Naive thymus-derived CD4-positive, alpha-beta T cell (primary cell): ENCODE measurements at places on chromosomes 7 and 10.
A peak's percentile ranks its signal among the peaks of the same experiment; 100 is the strongest.

- H3K36me3 ChIP-seq = peaks cover 32% of the 10 kb centered on the region
- no peak overlapping the region for H3K4me3 ChIP-seq
- no peak for DNase-seq
- H3K4me1 ChIP-seq = no peaks in the 10 kb centered on the region
Measured at GRCh38 chr7:66950311-66950710, 29.3 kb downstream of the TMEM248 start.

- no peak overlapping the region for H3K4me3 ChIP-seq
- peaks cover 39% of the 10 kb centered on the region for H3K4me1 ChIP-seq
- DNase-seq = no peak
- no peak overlapping the region for H3K27ac ChIP-seq
- H3K36me3 ChIP-seq = no peaks in the 10 kb centered on the region
Measured at GRCh38 chr10:62851442-62851841, 35.3 kb upstream of the EGR2 start.

DNA sequence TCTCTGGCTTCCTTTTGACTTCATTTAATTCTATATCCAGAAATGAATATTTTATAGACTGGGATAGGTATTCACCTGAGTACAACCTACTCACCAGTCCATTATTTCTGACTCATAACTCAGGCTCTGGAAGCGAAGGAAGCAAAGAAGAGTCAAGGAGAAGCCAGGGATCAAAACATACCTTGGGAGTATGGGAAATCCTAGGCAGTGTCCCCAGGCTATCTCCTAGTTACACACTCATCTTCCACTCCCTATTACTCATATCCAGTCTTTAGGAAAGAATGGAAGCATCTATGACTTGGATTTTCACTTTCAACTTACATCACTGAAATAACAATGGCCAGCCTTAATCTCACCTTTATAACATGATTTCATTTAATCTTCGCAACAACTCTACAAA is 40.9 kb upstream of the ELAPOR2 start:
- no peak overlapping the region for H3K4me3 ChIP-seq
- H3K4me1 ChIP-seq = no peaks in the 10 kb centered on the region
- no peak overlapping the region for H3K27ac ChIP-seq
- H3K36me3 ChIP-seq = no peaks in the 10 kb centered on the region

GRCh38 chr7:33040803-33041516 is 21.6 kb downstream of the NT5C3A start:
- H3K4me3 ChIP-seq = peak overlapping the region; percentile 40
- peak overlapping the region; percentile 80 for H3K27ac ChIP-seq
- H3K4me1 ChIP-seq = peaks cover 22% of the 10 kb centered on the region
- no peaks in the 10 kb centered on the region for H3K27me3 ChIP-seq

- H3K4me1 ChIP-seq = no peaks in the 10 kb centered on the region
- no peaks in the 10 kb centered on the region for H3K27me3 ChIP-seq
- DNase-seq = no peak
- H3K36me3 ChIP-seq = no peaks in the 10 kb centered on the region
- H3K4me3 ChIP-seq = no peak overlapping the region
Measured at GRCh38 chr10:71202314-71202713, 10.1 kb upstream of the UNC5B start.

DNA sequence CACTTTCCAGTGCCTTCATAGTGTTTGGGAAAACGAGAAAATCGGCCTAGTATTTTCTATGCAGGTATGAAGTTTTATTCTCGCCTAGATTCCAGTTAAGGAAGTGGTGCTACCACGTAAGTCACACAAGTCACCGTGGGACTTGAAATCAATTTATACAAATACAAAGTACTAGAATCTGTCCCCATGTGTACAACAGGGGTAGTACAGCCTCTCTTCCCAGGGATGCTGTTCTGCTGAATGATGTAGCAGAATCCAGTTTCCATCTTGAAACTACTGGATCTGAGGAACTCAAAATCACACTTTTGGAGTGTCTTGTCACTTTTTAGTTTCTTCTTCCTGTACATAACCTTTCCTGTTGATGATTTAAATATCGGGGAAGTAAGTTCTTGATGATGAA is 129.4 kb downstream of the SFMBT2 start:
- no peak for DNase-seq
- peaks cover 8% of the 10 kb centered on the region for H3K4me1 ChIP-seq
- H3K4me3 ChIP-seq = no peak overlapping the region
- no peaks in the 10 kb centered on the region for H3K27me3 ChIP-seq
- H3K36me3 ChIP-seq = peaks cover 11% of the 10 kb centered on the region
- H3K27ac ChIP-seq = no peak overlapping the region

GRCh38 chr10:112790921-112791320 is 159.1 kb upstream of the TCF7L2 start:
- H3K4me3 ChIP-seq = no peak overlapping the region
- no peak overlapping the region for H3K27ac ChIP-seq
- H3K4me1 ChIP-seq = no peaks in the 10 kb centered on the region
- no peak for DNase-seq
- no peaks in the 10 kb centered on the region for H3K36me3 ChIP-seq
- H3K27me3 ChIP-seq = no peaks in the 10 kb centered on the region

DNA sequence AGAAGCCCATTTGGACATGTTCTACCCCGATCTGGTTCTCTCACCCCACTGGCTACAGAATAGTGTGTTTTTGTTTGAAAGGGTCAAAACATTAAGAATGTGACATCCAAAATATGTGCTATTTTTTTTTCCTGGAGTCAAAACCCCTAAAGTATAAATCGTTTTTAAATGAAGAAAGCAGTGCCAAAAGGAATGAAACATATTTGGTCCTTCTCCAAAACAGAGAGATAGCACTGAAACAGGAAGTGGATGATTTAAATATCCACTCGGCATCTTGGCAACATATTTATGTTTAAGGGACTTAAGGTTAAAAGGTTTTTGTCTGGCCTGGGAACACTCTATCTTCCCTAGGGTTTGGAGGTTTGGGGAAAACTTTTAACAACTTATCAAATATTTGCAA is 32.3 kb downstream of the CALD1 start:
- no peaks in the 10 kb centered on the region for H3K36me3 ChIP-seq
- H3K4me3 ChIP-seq = no peak overlapping the region
- H3K27ac ChIP-seq = no peak overlapping the region
- H3K27me3 ChIP-seq = no peaks in the 10 kb centered on the region

DNA sequence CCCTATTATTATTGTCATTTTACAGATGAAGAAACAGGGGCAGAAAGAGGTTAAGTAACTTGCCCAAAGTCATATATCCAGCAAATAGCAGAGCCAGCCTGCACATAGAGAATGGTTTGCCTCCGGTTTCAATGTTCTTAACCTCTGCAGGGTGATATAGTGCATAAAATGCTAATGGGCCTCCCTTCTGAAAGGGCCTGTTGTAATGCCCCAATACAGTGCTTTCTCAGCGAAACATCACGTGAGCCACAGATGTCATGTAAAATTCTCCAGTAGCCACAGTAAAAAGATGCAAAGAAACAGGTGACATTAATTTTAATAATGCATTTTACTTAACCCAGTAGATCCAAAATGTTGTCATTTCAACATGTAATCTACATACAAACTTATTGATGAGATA is 38.1 kb downstream of the LRGUK start:
- H3K36me3 ChIP-seq = no peaks in the 10 kb centered on the region
- no peak for DNase-seq
- no peak overlapping the region for H3K4me3 ChIP-seq
- no peak overlapping the region for H3K27ac ChIP-seq
- no peaks in the 10 kb centered on the region for H3K4me1 ChIP-seq
- no peaks in the 10 kb centered on the region for H3K27me3 ChIP-seq

GRCh38 chr10:121108051-121108450 is 256.9 kb downstream of the WDR11 start:
- no peaks in the 10 kb centered on the region for H3K27me3 ChIP-seq
- H3K36me3 ChIP-seq = no peaks in the 10 kb centered on the region
- H3K4me3 ChIP-seq = no peak overlapping the region
- H3K4me1 ChIP-seq = no peaks in the 10 kb centered on the region
- no peak overlapping the region for H3K27ac ChIP-seq
